OCI-LY7 (cell line): ENCODE measurements at places on chromosomes 11 and 22.

- no peak for DNase-seq
Observed at GRCh38 chr22:40703174-40703573, 23.9 kb downstream of the MCHR1 start.

- no peak for DNase-seq
Observed at GRCh38 chr11:111460856-111461255, 51.3 kb downstream of the BTG4 start.

- DNase-seq, result no peak
Observed at GRCh38 chr11:72441752-72442207, 7.4 kb upstream of the CLPB start.

GRCh38 chr11:83459798-83460197 is 173.6 kb upstream of the CCDC90B start:
- no peak for DNase-seq

GRCh38 chr11:114821621-114822412 is 143.5 kb downstream of the NXPE2 start:
- no peak for DNase-seq

DNA sequence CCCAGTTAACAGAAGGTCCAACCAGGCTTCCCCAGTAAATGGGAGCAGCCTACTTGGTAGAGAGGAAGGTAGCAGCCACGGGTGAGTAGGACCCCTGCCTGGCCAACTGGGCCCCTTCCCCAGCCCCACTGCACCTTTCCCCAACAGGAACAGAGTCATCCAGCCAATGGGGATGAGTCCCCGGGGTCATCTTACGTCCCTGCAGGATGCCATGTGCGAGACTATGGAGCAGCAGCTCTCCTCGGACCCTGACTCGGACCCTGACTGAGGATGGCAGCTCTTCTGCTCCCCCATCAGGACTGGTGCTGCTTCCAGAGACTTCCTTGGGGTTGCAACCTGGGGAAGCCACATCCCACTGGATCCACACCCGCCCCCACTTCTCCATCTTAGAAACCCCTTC is 6.6 kb downstream of the RIC8A start:
- no peak for DNase-seq

GRCh38 chr11:106920899-106921509 is 97.3 kb downstream of the GUCY1A2 start:
- no peak for DNase-seq

- no peak for DNase-seq
Observed at GRCh38 chr11:44219830-44220796, 89.8 kb downstream of the ALX4 start.

GRCh38 chr22:22590136-22590891 is 31.2 kb upstream of the PRAME start:
- no peak for DNase-seq

- no peak for DNase-seq
Observed at GRCh38 chr22:45880716-45881523, 96.0 kb downstream of the WNT7B start.

GRCh38 chr11:113311536-113311935 is 2.8 kb upstream of the TTC12 start:
- DNase-seq, result no peak

DNA sequence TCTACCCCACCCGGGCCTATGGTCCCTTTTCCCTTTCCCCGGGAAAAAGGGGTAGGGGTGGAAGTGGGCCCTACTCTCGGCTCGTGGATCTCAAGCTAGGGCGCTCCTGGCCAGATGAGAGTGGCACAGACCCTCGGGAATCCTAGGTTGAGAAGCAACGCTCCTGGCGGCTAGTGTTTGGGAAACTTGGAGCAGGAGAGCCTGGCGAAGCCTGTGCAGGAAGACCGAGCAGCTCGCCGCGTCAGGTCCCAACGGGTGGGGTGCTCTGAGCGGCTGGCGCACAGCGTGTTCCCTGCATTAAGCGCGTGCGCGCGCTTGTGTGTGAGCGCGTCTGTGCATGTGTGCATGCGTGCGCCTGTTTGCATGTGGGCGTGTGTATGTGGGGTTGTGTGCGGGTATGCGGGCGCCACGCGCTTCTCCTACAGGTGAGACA is 7.1 kb upstream of the FLI1 start:
- no peak for DNase-seq

DNA sequence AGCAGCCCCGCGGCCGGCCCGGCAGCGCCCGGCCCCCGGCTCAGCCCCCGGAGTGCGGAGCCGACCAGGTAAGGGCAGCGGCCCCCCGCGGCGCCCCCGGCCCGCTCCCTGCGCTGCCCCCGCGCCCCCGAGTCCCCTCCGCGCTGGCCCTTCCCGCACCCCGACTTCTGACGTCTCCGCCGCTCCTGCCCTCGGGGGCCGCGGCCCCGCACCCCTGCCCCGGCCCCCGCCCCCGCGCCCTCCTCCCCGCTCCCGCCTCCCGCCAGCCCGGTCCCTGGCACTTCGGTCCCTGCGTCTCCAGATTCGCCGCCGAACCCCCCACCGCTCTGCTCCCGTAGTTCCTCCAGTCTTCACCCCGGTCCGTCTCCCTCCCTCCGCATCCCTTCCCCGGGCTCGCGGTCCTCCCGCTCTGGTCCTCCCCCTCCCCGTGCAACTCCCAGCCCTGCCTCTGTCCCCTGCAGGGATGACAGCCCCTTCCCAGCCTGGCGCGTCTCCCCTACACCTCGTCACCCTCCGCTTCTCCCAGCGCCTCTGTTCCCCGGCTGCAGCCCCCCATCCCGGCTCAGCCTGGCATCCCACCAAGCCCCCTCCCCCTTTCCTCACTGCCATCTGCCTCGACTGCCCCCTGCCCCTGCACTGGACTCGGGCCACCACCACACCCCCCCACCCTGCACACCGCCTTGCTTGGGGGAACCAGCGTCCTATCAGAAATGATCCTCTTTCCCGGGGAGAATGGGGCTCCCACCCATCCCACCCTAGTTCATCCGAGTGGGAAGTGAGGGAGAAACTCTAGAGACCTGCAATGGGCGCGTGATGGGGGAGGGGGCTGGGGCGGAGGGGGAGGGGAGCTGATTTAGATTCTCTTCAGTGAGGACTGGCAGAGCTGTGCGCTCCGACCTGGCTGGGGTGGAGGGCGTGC is 531 bp downstream of the GRIK4 start:
- no peak for DNase-seq

- DNase-seq, result peak; percentile 52
Observed at GRCh38 chr11:129853518-129854231, 38.0 kb downstream of the TMEM45B start.

DNA sequence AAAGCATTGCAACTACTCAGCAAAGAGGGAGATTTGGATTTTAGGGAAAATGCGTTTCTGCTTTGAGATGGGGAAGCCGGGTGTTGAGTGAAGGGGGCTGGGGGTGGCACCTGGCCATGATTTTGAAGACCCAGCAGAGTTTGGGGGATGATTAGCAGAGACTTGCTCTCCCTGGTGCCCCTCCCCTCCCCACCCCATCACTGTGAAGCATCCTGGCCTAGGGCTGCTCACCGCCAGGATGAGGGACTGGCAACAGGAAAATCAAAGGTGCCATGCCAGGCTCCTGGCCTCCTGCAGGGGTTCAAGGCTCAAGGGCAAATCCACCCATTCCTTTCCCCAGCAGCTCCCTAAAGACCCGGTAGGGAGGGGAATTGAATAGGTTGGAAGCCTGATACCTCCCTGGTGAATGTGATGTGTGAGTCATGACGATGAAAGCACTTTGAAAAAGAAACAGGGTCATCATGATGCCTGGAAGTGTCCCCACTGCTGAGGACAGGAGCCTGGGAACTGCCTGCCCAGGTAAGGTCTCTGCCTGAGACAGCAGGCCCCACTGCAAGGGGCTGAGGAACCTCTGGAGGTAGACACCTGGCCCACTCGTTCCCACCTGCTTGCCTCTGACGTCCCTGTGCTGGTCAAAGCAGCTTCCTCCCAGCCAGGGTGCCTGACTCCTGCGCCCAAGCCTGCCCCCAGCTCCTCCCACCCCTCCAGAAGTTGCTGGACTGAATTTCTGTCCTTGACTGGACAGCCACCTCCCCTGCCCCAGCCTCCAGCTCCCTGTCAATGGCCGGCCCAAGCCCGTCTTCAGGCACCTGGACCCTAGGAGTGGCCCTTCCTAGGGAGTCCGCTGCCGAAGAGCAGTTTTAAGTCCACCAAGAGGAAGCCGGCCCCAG is 1.7 kb downstream of the CHST1 start:
- DNase-seq, result no peak

GRCh38 chr22:23714596-23715578 is 24.1 kb downstream of the RGL4 start:
- no peak for DNase-seq

DNA sequence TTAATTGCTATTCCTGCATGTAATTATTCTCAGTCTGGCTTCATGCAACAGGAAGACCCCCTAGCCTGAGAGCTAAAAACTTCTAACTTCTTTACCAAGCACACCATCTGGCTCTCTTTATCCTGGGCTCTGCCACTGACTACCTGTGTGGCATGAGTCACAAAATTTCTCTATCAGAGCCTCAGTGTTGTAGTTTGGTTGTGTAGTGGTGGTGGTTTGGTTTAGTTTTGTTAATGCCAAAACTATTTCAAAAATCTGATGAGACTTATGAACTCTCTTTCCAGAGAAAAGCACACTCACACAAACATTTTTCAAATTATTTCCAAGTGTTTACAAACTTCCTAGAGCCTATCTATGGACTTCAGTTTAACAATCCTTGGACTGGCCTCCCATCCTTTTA is 7.5 kb upstream of the IL17RA start:
- no peak for DNase-seq

- peak; percentile 8 for DNase-seq
Observed at GRCh38 chr11:114258696-114259095, 37.5 kb upstream of the NNMT start.

DNA sequence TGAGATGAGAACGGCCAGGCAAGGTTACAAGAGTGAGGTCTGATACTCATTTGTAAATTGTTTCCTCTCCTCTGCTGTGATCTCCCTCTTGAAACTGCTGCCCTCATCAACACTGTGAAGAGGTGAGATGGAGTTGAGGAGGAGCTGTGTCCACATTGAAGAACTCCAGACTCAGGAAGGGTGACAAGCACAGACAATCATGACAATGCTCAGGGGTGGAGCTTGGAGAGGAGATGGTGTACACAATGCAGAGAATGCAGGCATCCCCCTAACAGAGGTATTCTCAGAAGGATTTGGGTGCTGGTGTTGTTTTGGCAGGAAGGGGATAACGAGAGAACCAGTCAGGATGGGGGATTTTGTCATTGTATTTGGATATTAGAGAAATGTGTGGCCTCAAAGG is 21.5 kb upstream of the MMP7 start:
- DNase-seq, result no peak

DNA sequence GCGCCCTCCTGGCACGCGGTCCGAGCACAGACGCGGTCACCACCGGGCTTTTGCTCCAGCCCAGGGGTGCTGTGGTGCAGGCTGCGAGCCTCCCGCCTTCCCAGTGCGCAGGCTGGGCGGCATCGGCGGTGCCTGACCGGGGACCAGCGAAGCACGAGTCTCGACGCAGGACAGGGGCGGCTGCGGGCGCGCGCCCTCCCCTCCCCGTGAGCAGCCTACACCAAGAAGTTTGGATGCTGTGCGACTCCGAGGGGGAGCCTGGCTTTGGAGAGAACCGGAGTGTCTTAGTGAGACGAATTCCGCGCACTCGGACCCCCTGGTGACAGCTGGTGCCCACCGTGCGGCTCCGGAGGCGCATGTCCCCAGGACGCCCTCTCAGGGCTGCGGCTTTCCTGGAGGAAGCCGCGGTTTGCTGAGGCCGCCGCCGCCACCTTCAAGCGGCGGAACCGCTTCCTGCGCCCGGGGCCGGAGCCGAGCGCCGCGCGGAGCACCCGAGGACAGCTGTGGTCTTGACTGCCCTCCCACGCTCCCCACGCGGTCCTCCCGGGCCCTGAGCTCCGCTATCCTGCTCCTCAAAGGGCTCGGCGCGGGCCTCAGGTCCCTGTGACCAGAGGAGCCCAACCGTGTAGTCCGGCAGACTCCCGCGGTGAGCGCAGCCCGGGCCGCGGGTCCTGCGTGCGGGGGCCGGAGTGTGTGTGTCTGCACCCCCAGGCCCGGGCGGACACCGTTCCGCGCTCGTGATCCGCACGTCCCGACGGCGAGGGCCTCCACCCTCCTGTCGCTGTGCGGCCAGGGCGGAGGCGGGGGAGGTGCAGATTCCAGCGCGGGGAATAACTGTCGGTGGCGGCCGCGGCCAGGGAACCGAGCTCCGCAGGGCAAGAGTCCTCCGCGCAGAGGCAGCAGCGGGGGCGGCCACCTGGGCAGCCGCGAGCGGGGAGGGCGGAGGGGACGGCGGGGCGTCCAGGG is 1.7 kb downstream of the FGF3 start:
- DNase-seq, result no peak

- DNase-seq, result no peak
Observed at GRCh38 chr22:26887916-26888315, 230.5 kb downstream of the MIAT start.

GRCh38 chr11:66850235-66850587 is 6.7 kb upstream of the LRFN4 start:
- no peak for DNase-seq

- no peak for DNase-seq
Observed at GRCh38 chr22:29351891-29352290, 36.4 kb upstream of the RASL10A start.

GRCh38 chr22:36366291-36366708 is 21.5 kb downstream of the MYH9 start:
- DNase-seq, result no peak

DNA sequence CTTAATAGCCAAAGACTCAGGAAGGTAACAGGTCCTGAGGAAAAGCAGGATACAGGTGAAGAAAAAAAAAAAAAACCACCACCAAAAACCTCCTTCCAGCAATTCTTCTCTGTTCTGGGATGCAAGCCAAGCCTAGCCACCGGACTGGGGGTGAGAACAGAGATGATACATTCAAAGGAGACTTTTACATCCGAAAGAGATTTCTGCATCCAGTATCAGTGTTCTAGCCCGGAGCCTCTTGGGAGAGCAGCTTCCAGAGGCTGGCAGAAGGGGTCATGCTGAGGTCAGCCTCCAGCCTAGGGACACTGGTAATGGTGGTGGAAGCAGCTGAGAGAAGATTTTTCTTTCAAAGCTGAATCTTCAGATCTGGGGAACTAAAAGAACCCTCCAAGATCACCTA is 76.2 kb downstream of the KCNC1 start:
- no peak for DNase-seq

- no peak for DNase-seq
Observed at GRCh38 chr11:65915821-65916251, 3.0 kb downstream of the C11orf68 start.

DNA sequence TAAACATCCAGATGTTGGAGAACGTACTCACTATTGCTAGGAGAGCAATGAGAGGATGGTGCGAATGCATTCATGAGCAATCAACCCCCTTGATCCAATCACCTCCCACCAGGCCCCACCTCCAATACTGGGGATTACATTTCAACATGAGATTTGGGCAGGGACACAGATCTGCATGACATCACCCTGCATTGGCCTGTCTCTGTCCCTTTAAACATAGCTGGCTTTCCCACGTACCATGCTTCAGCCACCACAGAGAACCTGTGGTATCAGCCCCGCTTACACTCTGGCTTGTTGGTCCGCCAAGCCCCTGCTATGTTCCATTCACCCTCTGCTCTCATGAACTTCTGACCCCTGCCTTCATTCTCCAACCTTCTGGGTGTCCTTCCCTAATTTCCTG is 157.5 kb upstream of the E2F8 start:
- DNase-seq, result no peak
